SIG-M5 (cell line): ENCODE measurements at places on chromosomes 3 and 15.

DNA sequence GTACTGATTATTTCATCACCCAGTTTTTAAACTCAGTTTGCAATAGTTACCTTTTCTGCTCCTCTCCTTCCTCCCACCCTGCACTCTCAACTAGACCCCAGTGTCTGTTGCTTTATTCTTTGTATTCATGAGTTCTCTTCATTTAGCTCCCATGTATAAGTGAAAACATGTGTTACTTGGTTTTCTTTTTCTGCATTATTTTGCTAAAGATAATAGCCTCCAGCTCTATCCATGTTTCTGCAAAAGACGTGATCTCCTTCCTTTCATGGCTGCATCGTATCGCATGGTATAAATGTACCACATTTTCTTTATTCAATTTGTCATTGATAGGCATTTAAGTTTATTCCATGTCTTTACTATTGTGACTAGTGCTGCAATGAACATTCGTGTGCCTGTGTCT, 79.0 kb downstream of the NAALADL2 start:
- no peak for DNase-seq

GRCh38 chr3:190204200-190204599, 83.5 kb upstream of the P3H2 start:
- DNase-seq, result no peak

GRCh38 chr15:94856267-94856854, 625.0 kb downstream of the MCTP2 start:
- no peak for DNase-seq

DNA sequence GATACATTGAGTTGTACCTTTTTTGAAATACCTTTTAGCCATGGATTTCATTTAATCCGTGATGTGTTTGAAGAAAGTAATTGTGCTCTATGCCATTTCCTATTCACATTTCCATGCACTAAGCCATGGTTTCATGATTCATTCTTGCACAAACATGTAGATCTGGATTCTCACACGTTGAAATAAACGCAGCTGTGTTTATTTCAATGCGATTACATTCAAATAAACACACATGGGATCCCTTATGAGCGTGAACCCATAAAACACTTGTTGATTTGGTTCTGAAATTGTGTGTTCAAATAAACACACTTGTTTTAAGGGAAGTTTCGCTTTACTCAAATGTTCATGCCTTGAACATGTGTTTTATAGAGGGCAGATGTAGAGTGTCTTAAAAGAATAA, 39.2 kb downstream of the BBX start:
- DNase-seq, result no peak

- DNase-seq, result no peak
Observed at GRCh38 chr15:95226835-95227234, 995.5 kb downstream of the MCTP2 start.
